Thoracic aorta (tissue), 2 donors: ENCODE measurements at places on chromosomes 12 and 14. TPM values are rescaled to one million over a fixed set of nuclear protein-coding genes. Genes with fewer than 3 reads are reported as not detected.

The FUT8 gene
- 23.4 TPM for total RNA-seq

The DNAI7 gene
- total RNA-seq: not detected

The TAS2R42 gene
- not detected for total RNA-seq

The ABCD4 gene
- total RNA-seq: 62.4 TPM

The ACVR1B gene
- total RNA-seq: 9.9 TPM

The PLBD2 gene
- total RNA-seq: 54.1 TPM

DNA sequence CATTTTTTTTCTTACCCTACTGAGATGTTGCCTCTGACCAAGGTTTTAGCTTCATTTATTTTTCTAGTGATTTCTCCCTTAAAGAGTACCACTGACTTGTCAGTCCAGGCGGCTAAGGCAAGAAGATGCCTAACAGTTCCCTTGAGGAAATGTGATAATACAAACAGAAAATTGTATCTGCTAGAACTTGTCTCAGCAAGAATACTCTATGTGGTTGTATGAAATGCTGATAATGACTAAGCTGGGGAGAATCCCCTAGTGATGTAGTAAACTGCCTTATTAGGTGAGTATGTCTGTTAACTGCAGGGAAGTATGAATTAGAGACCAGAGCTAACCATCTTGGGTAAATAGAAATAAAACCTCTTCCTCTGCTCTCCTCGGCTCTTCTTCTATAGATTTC is 6.7 kb downstream of the C12orf54 start:
- DNase-seq: no peak

DNA sequence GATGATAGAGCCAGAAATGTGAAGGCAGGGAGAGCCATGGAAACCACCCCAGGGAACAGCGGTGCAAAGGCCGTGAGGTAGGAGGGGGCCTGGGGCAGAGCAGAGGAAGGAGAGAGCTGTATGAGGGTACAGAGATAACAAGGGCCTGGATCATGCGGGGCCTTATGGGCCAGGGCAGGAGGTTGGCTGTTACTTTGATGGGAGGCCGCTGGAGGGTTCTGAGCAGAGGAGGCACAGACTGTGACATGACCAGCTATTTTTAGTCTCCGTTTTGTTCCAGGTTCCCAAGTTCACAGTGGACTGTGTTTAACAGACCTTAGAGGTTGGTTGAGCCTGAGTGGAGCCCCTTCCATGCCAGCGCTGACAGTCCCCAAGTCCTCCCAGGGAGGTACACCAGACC is 118.6 kb downstream of the GCH1 start:
- no peak for DNase-seq

GRCh38 chr12:83199069-83199468 is 512.4 kb downstream of the TMTC2 start:
- DNase-seq: no peak

DNA sequence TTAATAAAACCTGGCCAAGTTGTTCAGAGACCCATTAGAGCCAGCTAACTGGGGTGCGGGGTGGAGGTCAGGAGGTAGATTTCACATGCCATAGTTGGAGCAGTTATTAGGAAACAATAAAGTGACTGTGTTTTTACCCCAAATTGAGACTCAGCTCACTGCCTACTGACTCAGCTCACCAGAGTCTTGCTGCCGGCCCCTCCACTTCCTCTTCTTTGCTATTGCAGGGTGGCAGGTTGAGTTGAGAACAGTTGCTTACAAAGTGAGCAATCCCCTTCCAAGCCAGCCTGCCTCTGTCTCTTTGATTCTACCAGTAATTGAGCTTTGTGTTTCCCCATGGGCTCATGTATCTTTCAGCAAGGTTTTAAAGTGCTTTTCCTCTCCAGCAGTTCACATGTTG is 12.9 kb downstream of the ST8SIA1 start:
- no peak for DNase-seq

DNA sequence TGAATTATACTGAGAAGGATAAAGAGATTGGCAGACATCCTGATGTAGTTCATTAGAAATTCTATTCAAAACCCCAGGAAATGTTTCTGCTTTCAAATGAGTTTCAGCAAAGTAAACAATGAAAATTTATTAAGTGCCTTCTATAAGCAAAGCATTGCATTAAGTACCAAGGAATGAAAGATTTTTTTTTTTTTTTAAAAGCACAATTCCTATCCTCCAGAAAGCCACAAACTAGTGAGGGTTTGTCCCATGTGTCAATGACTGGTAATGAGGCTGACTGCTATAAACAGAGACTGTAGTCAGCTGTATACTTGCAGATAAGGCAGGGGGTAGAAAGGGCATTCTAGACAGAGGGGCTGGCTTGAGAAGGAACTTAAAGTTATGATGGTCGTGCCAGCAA is 6.7 kb downstream of the ANO4 start:
- no peak for DNase-seq

DNA sequence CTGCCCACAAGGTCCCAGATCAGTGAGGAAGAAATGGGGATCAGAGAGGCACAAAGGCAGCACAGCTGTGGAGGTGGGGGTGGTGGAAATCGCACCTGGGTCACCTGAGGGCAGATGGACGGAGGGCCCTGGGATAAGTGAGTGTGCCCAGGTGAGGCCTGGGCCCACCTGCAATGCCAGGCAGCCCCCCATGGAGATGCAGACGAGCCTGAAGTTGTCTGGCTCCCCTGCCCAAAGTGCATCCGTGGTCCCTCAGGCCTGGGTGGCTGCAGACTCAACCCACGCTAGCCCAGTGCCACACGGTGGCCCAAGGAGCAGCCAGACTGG is 84.9 kb downstream of the NCOR2 start:
- no peak for DNase-seq

DNA sequence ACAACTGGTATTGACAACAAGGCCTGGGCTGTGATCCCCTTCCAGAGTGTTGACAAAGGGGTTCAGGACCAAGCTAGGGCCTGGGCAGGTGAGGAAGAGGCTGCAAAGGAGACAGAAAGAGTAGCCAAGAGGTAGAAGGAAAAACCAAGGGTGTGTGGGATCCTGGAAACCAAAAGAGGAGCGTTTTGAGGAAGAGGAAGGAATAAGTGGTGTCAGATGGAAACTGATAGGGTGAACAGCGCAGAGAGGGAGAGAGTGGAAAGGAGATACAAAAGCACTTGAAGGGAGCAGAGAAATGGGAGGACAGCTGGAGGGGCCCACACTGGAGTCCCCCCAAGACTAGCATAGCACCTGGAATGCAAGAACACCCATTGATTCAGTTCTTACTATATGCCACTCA is 8.3 kb upstream of the HVCN1 start:
- no peak for DNase-seq

DNA sequence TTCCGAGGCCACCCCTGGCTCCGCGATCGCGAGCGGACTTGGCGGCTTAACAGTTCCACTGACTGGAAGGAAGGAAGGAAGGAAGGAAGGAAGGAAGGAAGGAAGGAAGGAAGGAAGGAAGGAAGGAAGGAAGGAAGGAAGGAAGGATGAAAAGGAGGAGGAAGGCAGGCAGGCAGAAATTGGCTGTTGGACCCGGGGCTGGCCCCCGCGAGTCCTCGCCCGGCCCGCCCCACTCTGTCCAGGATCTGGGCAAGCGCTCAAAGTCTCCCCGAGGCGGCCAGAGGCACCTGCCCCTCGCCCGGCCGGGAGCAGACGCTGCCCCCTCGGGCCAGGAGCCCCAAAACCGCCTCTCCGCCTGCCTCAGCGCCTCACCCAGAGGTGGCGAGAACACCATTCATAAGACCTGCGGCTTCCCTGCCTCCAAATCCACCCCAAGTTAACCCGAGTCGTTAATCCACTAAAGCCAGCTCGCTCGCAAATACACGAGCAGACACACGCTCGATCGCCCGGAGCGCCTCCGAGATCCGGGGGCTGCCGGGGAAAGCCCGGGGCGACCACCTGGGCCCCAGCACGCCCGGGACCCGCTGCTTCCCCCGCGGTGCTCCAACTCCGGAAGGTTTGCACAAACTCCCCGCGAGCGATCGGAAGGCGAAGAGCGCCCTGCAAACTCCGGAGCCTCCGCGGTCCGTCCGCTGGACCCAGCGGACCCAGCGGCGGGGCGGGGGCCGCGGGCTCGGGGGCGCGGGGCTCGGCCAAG is 844 bp downstream of the DPF3 start:
- DNase-seq: no peak

GRCh38 chr14:61923348-61923747 is 161.1 kb downstream of the SNAPC1 start:
- DNase-seq: no peak

DNA sequence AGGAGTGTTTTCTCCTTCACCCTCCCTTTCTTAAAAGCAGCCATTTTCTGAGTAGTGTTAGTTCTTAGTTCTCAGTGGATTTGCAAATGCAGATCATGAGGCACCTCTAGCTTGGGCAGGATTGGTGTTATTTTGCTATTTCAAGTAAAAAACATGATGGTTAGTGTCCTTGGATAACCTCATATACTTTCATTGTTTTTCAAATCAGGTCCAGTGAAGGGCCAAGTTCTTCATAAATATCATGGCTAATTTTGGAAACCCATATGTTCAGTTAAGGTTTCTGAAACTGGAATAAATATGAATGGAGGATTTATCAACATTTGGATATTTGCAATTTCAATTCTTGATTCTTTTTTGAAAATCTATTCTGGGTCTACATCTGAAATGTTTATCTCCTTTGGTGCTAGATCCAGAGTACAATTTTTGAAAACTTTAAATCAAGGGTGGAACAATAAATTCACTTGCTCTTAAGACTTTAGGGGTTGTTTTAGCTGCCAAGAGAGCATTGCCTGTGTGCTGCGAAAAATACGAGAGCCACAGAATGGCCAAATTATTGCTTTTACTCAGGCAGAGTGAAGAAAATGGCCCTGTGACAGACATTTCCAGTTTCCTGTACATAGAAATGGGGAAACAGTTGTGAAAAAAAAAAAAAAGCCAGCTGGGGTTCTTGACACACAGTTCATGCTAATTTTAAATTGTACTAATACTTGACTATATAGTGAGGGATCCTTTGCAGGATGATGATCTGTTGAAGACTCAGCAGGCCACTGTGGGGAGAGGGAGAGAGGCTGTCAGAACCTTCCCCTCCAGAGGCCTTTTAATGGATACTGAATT is 104.6 kb downstream of the BICD1 start:
- no peak for DNase-seq

GRCh38 chr12:27607591-27607990 is 83.6 kb downstream of the PPFIBP1 start:
- DNase-seq: no peak

- DNase-seq: no peak
Measured at GRCh38 chr12:10030446-10030845, at the start of gene CLEC9A. Gene CLEC9A, plus strand, starts transcription at chr12:10030682. Its CDS starts 22,006 bp downstream, at chr12:10052688.

GRCh38 chr12:91655966-91656365 is 473.3 kb upstream of the DCN start:
- no peak for DNase-seq

- no peak for DNase-seq
Measured at GRCh38 chr12:95480230-95480629, 6.3 kb downstream of the METAP2 start.

- DNase-seq: no peak
Measured at GRCh38 chr14:76720382-76720813, 40.9 kb upstream of the VASH1 start.

DNA sequence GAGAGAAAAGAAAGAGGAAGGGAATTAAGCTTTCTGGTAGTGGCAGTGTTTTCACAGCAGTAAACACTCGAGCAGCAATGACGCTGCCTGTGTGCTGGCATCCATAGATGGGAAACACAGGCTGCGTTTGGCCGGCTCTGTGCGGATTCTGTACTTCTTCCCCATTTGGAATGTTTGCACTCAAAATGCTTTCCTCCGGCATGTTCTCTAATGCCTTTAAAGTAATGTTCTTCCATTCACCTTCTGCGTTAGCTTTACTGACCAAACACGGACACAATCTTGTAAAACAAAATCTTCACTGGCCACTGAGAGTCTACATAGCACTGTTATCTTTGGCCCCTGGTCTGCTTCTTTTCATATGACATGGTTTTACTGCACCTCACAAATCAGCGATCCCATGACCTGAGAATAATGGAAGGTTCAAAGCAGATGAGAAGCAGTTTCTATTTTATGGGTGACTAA is 31.4 kb downstream of the DCP1B start:
- DNase-seq: no peak

GRCh38 chr14:70043001-70043400 is 145.8 kb downstream of the SLC8A3 start:
- no peak for DNase-seq

GRCh38 chr14:74083784-74084276 is 423 bp downstream of the ALDH6A1 start:
- no peak for DNase-seq
